ENCODE measurements at places on chromosomes 12 and 14.

DNA sequence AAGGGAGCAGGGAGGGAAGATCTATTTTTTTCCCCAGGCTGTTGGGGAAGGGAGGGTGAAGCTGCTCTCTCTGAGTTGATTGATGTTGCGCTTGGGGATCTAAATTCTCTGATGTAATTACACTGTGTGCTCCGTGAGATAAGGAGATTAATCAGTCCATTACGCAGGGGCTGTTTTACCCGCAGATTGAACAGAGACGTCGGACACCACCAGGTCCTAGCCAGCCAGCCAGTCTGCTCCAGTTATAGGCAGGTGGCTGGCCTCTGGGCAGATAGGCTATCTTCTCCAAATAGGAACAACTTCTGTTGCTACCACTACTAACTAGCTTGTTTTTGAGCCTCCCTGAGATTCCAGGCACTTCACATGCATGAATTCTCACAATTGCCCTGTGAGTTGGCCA lies 91.1 kb downstream of the SRRM4 start:
- no peak for DNase-seq

DNA sequence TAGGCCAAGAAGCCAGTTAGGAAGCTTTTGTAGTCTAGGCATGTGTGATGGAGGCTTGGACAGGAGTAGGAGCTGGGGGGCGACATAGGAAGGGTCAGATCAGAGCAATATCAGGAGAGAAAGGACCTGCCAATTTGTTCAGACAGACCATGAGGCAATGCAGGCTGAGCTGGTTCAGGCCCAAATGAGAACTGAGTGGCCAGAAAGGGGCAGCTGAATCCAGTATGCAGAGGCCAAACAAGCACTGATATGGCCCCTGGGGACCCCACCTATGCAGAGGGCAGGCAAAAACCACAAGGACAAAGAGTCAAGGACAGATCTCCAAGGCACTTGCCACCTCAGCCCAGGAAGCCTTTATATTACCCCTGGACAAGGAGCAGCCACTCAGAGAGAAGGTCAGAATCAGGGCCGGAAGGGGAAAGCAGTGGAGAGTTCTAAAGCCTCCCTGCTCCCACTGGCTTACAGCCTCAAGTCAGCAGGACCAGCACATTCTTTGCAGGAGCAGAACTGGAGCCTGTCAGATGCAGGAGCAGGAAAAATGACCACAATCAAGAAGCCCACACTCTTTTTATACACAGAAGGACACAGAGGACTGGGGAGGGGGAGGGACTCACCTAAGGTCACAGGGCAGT lies 37.2 kb downstream of the CLMN start:
- no peak for DNase-seq

GRCh38 chr14:55684956-55685584 lies 105.1 kb downstream of the KTN1 start:
- DNase-seq: no peak

DNA sequence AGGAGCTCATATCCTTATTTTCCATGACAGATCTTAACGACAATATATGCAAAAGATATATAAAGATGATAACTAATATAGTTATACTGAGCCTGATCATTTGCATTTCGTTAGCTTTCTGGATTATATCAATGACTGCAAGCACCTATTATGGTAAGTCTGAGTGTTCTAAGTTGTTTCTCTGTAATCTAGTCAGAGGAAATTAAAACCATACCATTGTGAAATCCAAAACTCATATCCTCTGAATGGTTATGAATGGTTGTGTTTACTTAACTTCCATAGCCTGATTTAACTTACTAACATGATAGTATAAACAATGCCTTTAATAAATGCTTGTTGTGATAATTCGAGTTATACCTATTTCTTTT lies 760 bp downstream of the TMEM19 start:
- no peak for DNase-seq

- DNase-seq: peak; percentile 53
Observed at GRCh38 chr14:73759183-73759713, 45.1 kb upstream of the PNMA1 start.

- no peak for DNase-seq
Observed at GRCh38 chr14:35594616-35595015, 60.7 kb downstream of the INSM2 start.

- no peak for DNase-seq
Observed at GRCh38 chr14:50018201-50018932, 98.0 kb downstream of the VCPKMT start.

- DNase-seq: no peak
Observed at GRCh38 chr14:89370781-89371180, 46.3 kb downstream of the FOXN3 start.

DNA sequence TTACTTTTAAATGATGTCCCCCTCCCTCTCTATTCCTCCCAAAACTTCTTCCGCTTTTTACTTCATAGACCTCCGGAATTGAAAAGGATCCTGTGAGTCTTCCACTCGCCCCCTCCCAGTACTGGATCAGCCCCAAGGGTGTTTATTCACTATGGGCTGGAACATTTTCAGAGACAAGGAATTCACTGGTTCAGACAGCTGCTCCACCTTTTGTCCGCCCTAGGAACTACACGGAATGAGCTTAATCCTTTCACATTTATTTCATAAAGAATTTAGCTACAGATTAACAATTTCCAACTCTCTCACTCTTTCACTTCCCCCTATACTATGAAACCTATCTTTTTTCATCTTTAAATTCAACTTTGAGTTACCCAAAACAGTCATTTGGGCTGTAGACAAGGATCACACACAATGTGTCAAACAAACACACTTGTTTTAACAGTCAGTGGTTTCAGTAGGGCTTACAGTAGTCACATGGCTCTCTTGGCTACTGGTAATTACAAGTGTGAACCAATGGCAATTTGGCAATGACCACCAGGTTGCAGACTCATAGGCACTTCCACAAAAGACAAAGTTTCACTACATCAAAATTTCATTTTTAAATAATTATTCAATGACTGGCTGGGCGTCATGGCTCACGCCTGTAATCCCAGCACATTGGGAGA lies 20.6 kb downstream of the CNIH1 start:
- DNase-seq: no peak

DNA sequence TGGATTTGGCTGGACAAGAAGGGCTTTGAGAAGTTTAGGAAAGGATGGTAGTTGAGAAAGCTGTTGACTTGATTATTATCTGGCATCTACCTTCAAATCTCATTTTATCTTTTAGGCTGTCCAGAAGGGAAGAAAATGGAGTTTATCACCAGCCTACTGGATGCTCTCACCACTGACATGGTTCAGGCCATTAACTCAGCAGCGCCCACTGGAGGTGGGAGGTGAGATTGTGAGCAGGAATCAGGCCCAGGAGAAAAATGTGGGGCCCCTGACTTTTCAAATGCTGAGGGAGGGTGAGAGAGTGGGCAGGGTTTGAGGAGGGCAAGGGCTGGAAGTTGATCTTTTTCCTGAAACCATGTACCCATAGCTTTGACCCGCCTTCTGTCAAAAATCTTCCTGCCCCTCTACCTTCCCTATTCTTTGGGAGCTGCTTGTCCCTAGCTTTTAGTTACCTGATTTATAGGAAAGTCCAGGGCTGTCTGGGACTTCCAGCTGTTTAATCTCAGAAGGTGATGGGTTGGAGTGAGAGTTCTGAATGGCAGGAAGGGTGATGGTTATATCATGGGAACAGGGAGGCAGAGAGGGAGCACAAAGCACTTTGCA lies 134.2 kb downstream of the SMOC1 start:
- no peak for DNase-seq

GRCh38 chr14:90666571-90666970 lies 149.7 kb downstream of the TTC7B start:
- DNase-seq: no peak

GRCh38 chr14:87888136-87888999 lies 104.6 kb downstream of the GALC start:
- DNase-seq: no peak

- no peak for DNase-seq
Observed at GRCh38 chr12:74646831-74647230, 109.2 kb downstream of the ATXN7L3B start.

DNA sequence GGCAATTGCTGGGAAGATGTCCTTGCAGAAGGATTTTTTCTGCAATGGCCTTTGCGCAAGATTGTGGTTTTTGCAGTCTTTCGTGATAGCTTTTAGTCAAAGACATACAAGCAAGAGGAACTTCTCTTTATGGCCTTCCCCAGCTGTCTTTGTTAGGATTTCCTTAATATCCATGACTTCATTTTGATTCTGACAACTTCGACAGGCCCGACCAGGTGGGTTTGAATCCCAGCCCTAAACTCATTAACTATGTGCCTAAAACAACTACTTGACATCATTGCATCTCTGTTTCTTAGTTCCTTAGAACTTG lies 13.3 kb upstream of the VRK1 start:
- no peak for DNase-seq

GRCh38 chr12:53747095-53747494 lies 4.7 kb downstream of the CISTR start:
- no peak for DNase-seq
